ENCODE measurements at places on chromosomes 5 and 9.

GRCh38 chr5:7329141-7329540 lies 66.8 kb upstream of the ADCY2 start:
- no peak for DNase-seq

DNA sequence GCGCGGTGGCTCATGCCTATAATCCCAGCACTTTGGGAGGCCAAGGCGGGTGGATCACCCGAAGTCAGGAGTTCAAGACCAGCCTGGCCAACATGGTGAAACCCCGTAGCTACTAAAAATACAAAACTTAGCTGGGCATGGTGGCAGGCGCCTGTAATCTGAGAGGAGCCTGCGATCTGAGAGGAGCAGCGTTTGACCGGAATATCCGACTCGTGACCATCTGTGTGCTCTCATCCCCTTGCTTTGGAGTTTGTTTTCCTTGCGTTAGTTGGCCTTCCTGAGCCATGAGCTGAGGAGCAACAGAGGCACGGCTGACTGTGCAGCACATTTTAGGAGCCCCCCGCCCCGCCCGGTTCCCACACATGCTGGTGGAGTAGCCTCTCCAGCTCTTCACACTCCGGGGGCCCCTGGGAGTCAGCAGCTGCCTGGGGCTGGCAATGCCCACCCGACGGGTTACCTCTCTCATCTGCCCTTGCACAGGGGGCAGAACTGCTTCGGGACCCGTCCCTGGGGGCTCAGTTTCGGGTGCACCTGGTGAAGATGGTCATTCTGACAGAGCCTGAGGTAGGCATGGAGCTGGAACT lies 3.0 kb downstream of the ADAMTS13 start:
- no peak for DNase-seq

- DNase-seq: no peak
Observed at GRCh38 chr9:84659313-84659712, 10.2 kb upstream of the NTRK2 start.

DNA sequence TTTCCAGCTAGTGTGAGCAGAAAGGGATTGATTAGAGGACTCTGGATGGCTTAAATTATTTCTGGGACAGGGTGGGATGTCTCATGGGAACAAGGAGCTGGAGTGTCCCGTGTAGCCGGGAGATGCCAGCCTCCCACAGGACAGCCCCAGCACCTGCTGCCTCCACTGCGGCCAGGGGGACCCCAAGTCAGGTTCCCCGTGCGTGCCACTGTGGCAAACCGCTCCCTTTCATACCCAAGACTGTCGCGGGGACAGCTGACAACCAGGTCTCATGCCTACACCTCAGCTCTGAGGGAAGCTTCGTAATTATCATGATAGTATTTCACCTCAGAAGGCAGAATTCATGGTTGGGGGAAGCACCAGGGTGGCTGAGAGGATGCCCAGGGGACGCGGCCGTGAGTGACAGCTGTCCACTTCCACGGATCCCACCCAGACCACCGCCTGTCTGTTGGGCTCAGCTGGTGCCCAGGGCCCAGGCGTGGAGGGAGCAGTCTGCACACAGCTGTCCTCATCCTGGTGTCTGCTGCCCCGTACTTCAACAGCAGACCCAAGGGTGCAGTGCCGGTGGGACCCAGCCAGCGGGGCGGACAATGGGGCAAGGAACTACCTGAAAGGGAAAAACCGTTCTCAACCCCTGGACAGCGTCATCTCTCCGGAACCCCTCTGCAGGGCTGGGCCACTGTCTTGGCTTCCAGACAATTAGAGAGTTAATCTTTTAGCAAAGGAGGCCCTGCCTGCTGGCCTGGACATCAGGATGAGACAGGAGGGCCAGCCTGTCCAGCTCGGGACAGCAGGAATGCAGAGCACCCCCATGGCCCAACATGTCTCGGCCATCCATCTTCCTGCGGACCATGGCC lies 166.9 kb downstream of the OLFM1 start:
- DNase-seq: no peak

DNA sequence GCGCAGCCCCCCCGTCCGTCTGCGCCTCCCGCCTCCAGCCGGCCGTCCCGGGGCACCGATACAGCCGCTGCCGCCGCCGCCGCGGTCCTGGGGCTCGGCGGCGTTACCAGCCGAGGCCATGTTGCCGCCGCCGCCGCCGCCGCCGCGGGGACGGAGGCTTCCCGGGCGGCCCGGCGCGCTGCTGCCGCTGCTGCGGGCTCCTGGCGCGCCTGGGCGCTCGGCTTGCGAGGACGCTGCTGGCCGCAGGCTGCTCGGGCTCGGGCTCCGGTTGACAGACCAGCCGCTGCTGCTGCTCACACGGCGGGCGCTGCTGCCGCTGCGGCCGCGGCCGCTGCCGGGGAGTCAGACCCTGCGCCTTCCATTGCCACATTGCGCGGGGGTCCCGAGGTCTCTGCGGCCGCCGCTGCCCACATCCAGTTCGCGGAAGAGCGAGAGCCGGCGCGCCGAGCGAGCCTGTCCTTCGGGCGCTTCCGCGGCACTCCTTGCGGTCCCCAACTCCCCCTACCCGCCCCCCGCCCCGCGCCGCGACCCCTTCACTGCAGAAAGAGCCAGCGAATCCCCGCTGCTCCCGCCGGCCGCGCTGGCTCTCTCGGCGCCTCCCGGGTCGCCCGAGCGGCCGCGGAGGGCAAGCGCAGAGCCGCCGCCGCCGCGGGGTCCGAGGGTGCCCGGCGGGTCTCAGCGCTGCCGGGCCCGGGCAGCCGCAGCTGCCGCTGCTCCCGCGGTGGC lies 8.4 kb downstream of the PTCH1 start:
- DNase-seq: no peak

GRCh38 chr9:99362321-99362720 lies 140.2 kb downstream of the SEC61B start:
- no peak for DNase-seq

GRCh38 chr9:133604214-133604613 lies 5.0 kb downstream of the FAM163B start:
- peak; percentile 33 for DNase-seq

- no peak for DNase-seq
Observed at GRCh38 chr9:130263601-130264413, 1.8 kb upstream of the HMCN2 start.

All from stimulated activated CD8-positive, alpha-beta memory T cell treated with anti-CD3 and anti-CD28 coated beads, Interleukin-12 subunit alpha, Interleukin-12 subunit beta, amount 100 ng/mL, for 1 hour (primary cell).